Activated CD8-positive, alpha-beta memory T cell treated with anti-CD3 and anti-CD28 coated beads, Interleukin-2, amount 50 U/mL, for 48 hours (primary cell): ENCODE measurements at places on chromosomes 2 and 18.

GRCh38 chr2:239791526-239792404 is 233.4 kb downstream of the NDUFA10 start:
- DNase-seq: peak; percentile 20

DNA sequence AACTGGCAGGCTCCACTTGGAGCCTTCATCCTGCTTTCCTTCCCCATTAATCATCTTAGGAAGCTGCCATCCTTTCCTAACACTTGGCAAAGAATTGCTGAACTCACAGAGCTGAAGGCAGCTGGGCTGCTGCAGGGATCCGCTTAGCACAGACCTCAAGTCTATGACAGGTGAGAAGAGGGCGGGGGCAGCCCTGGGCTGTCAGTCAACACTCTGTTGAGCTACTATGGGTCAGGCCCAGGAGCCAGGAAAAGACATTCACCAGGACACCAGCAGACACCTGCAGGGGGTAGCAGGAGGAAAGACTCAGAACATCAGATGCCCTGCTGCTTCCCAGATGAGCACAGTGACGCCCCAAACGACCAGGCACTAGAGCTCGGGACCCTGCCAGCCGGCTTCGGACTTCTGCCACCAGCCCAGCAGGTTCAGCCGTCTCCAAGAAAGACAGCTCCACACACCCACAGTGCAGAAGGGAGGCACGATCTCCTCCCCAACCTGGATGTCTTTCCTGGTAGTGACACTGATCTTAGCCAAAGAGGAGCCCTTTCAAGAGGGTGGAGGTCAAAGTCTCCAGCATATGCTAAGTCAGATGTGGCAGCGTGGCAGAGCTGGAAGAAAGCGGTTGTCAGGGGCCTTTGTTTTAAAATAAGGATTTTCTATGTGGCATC is 55.2 kb downstream of the SNORC start:
- no peak for DNase-seq

DNA sequence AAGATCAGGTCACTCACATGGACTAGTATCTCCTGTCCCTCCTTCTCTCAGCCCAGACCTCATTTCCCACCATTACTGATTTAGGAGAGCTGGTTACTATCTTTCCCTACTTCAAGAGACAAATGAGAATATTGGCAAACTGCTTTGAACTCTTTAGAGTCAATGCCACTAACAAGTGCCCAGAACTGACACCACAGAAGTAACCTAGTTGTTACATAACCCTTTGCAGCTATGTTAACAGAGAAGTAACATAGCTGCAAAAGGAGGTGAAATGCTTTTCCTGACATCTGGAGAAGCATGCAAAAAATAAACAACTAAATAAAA is 30.0 kb downstream of the TGFA start:
- DNase-seq: no peak

- no peak for DNase-seq
These were observed 19.6 kb downstream of the ZNF2 start for GRCh38 chr2:95185197-95185596.
